ENCODE measurements at places on chromosomes 3 and 15.

- DNase-seq: no peak
These were observed 9.7 kb downstream of the ZIC4 start for GRCh38 chr3:147396712-147397046.

- no peak for DNase-seq
These were observed 177.2 kb upstream of the THBS1 start for GRCh38 chr15:39403640-39404117.

DNA sequence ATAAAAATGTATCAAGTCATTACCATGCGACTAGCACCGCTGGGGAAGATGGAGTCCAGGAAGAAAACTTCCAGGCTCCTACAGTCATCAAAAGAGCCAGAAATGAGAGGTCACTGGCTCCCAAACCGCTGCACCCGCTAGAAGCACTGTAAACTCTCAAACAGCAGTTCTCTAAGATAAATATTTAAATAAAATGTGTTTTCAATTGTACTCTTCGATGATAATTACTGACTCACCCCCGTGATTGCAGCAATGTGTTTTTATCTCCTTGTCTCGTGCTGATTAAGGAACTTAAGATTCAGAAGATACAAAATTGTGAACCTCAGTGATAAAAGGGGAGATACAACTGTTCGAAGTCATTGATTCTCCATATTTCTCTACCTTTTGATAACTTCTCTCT, 45.8 kb upstream of the FOXP1 start:
- no peak for DNase-seq

DNA sequence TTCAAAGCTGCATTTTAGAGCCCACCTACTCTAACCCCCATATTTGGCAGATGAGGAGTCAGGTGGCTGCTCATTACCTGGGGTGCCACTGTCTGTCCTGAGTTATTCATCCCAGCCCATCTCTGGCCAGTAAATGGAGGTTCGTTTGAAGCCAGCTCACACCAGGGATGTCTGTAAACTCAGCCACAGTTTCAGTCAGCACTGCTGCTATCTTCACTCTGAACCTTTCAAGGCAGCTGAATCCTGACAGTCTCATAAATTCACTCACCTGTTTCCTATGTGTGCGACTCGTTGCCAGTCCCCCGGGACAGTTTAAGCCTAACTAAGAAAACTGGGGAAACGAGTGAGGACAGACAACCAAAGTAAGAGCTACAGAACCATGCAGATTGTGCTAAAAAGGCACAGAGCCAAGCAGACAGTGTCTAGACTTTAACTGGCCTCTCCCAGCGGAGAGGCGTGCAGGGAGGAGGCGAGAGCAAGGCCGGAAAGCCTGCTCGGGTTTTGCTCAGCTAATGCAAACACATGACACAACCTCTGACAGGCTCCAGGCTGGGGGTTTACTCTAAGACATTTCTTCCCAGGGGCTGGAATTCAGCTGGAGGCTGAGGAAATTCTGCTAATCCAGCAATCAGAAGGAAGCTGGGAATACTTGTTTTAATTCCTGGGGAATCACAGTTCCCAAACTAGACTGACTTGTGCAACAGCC, 12.0 kb downstream of the FSTL1 start:
- DNase-seq: no peak

GRCh38 chr15:77118882-77119321, 48.0 kb upstream of the TSPAN3 start:
- DNase-seq: no peak

DNA sequence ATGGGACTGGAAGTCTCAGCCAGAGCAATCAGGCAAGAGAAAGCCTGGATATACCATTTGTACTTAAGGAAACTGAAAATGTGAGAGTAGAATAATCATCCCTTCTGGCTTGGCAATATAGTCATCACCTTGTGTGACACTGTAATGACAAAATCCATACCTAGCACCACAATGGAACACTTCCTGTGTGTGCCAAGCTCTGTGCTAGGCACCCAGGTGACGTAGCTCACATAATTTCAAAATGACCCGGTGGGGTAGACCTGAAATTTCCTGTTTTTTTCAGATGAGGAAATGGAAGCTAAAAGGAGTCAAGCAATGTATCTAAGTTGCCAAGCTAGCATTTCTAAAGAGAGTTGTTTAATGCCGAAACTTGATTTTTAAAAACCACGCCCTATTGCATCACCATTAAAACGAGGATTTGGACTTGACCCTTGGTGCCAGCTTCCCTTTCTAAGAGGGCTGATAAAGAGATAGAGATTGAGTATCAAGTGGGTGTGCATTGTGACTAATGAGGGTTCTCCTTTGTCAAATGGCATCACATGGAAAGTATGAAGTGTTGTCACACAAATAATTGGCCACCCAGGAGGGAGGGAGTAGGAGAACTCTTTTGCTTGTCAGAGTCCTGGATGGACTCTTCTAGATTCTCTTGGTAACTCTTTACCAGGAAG, 141.3 kb upstream of the PDZRN3 start:
- DNase-seq: no peak

DNA sequence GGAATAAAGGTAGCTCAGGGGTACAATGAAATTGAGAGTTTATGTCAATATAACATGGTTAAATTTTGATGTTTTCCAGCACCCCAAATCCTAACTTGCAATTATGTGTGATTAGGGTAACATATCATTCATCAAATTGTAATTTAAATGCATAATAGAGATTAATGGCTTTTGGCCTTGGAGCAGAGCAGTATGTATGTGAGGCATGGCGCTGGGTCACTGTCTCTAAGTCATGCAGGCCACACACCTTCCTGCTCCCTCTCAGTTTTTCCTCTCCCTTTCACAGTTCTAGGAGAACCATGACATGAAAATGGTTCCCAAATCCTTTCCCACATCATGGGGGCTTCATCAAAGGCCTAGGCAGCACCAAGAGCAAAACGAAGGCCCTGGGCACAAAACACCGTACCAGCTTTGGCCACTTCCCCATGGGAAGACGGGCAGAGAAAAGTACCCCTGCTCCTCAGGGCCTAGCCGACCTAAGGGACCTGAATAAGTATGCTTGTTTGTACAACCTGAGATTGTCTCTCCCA, 3.9 kb upstream of the SRP14 start:
- DNase-seq: no peak

GRCh38 chr15:38894243-38894948, 329.8 kb upstream of the RASGRP1 start:
- no peak for DNase-seq

DNA sequence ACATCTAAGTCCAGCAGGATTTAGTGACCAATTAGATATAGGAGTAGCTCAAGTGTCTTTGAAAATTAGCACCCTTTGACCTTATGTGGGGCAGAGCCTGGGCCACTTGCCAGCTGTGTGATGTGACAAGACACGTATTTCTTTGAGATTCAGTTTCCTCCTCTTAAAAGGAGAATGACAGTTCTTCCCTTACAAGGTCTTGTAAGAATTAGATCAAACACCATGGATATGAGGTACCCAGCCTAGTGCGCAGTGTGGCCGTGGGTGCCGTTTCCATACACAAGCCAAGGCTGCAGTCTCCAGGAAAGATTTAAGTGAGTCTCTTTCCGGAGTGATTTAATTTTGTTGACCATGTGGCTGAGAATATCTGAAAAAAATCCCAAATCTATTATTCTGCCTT, 46.3 kb downstream of the ARHGAP31 start:
- DNase-seq: no peak

Data from mesothelial cell of epicardium (in vitro differentiated cells).